IMR-90 (cell line): ENCODE measurements at places on chromosomes 16 and 17. TPM values are rescaled to one million over a fixed set of nuclear protein-coding genes. Genes with fewer than 3 reads are reported as not detected.

Gene RASL10B
- 3.6 and 4.7 TPM in 2 replicates for total RNA-seq

Gene WFDC1
- total RNA-seq, result 4.7 and 5.0 TPM in 2 replicates

Gene UNKL
- total RNA-seq, result 3.6 and 4.1 TPM in 2 replicates

Gene MMP25
- not detected in 2 replicates for total RNA-seq

Gene ENPP7
- total RNA-seq, result not detected in 2 replicates

Gene ITGAL
- not detected in 2 replicates for total RNA-seq

Gene GCGR
- total RNA-seq, result not detected in 2 replicates

Gene KRTAP4-1
- total RNA-seq, result not detected in 2 replicates

GRCh38 chr17:40473573-40474365, 27.7 kb downstream of the TNS4 start:
- DNase-seq, result no peak

DNA sequence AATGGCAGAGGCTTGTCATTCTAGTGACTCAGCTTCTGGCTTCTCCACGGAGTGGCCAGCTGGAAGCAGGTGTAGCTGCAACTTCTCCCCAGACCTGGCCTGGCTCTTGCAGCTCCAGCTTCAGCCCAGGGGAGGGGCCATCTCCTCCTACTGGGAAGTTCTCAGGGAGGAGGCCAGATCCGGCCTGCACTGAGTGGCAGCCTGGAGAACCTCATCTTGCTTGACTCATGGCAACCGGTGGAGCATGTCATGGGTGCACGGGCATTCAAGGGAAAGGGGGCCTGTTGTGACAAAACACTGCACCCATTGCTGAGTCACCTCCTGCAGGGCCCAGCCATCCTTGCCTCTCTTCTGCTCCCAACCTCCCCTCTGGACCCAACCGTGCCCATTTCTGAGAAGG, 273.9 kb upstream of the MAF start:
- no peak for DNase-seq

- DNase-seq, result no peak
These were observed 63.0 kb upstream of the DYNLRB2 start for GRCh38 chr16:80477838-80478237.

- DNase-seq, result no peak
These were observed 16.8 kb downstream of the AKTIP start for GRCh38 chr16:53486230-53486629.

- DNase-seq, result no peak
These were observed 2.4 kb downstream of the GJD3 start for GRCh38 chr17:40361925-40362695.

DNA sequence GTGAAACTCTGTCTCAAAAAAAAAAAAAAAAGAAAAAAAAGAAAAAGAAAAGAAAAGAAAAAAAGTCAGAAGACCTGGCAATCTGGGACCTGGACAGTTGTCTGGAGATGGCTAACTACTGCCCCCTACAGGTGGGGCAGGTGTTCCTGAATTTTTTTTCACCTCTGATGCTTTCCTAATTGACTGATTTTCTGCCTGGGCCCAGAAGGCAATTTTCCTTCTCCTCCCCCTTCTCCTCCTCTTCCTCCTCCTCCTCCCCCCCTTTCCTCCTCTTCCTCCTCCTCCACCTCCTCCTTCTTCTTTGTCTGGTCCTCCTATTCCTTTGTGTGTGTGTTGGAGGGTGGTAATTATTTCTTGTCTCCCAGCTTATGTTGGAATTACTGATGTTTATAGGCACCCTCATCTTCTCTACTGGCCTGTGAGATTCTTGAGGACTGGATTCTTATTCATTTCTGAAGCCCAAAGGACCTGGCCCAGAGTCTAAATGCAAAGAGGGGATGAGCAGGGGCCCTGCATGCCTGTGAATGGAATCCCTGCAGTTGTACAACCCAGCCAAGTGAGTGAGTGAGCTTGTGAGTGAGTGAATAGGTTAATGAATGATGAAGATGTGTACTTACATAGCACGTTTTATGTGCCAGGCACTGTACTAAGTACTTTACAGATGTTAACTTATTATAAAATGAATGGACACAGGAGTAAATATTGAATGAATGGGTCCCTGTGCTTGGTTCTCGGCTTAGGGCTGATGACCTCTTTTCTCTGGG, 26.9 kb downstream of the IRX5 start:
- DNase-seq, result no peak

GRCh38 chr17:50677851-50678375, 29.8 kb downstream of the ANKRD40 start:
- DNase-seq, result no peak

DNA sequence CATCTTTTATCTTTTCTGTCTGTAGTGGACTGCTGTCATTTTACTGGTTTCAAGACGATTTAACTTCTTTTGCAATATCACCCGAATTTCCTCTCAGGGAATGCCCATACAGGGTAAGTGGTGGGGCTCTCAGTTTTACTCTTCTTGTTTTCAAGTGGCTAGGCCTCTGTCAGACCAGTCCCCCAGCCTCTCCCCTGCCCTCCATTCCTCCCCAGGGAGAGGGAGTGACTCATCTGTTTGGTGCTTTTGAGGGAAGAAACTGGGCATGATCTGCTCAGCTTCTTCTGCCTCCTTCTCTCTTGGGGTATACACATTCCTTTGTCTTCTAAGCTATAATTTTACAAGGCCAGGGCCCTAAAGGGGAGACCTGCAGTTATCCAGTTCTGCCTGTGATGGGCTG, 332.0 kb downstream of the CBLN1 start:
- peak; percentile 19 for DNase-seq

GRCh38 chr16:82460766-82461165, 166.0 kb upstream of the CDH13 start:
- DNase-seq, result no peak

GRCh38 chr16:46826631-46827030, 4.3 kb downstream of the C16orf87 start:
- peak; percentile 85 for DNase-seq
